ENCODE measurements at places on chromosomes 11 and 22.

DNA sequence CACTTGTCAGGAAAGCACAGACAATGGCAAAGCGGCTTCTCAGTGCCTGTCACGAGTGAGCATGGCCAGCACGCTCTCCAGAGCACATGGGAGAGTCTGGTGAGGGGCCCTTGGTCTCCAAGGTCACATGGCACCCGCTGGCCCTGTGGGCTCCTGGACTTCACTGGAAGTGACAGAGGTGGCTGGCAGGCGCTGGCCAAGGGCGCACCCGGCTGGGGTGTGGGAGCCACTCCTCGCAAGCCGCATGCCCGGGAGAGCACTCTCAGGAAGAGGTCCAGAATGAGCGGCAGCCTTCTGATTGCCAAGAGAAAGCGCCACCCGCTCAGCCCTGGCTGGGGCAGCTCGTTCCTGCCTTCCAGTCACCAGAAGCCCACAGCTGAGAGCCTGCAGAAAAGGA is 17.1 kb upstream of the MOB2 start:
- DNase-seq, result no peak

- DNase-seq, result no peak
These were observed 121.1 kb downstream of the KCNC1 start for GRCh38 chr11:17855531-17856290.

DNA sequence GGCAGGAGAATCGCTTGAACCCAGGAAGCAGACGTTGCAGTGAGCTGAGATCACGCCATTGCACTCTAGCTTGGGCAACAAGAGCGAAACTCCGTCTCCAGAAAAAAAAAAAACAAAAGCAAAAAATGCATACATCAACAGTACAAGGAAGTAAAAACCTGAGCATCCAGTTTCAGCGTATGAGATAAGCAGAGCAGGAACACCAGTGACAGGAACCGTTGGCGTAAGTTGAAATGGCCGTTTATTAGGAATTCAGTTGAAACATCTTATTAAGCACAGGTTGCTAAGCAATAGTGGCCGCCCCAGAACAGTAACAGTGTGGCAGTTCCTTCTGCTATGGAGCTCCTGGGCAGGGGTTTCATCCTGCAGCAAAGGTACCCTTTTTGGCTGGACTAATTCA is 4.0 kb upstream of the L3MBTL2 start:
- DNase-seq, result no peak

- no peak for DNase-seq
These were observed 115.0 kb upstream of the NARS2 start for GRCh38 chr11:78689585-78690153.

DNA sequence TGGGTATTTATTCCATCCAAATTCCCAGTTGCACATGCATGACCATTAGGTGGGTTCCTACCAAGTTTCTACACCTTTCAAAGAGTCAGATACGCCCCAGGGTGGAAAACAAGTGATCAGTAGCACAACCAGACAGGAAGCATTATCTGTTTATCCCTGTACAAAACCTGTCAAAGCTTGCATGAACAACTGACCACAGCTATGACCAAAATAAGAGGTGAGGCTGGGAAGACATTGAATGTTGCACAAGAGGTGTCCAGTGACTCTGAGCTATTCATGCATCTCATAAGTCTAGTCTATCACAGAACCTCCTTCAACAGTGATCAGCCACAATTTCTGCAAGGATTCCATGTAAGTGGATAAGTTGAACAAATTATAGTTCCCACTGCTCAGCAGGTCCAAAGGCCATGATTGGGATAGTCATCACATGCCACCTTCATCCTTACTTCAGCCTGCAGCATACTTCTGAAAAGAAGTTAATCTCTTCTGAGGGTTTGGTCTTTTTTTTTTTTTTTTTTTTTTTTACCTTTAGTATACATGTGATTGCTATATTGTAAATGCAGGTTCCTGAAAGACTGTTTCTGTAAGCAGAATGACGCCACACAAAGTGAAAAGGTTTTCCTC is 28.0 kb upstream of the TMEM45B start:
- DNase-seq, result no peak

- DNase-seq, result no peak
These were observed 18.4 kb downstream of the ZMAT5 start for GRCh38 chr22:29748248-29748893.

DNA sequence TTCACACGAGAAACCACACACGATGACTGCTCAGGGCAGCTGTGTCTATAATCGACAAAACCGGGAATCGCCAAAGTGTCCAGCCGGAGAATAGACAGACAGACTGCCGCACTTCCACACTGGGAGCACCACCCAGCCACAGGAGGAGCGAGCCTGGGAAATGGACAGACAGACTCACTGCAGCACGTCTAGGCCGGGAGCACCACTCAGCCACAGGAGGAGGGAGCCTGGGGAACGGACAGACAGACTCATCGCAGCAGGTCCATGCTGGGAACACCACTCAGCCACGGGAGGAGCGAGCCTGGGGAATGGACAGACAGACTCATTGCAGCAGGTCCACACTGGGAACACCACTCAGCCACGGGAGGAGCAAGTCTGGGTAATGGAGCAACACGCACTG is 137.2 kb downstream of the BRD1 start:
- DNase-seq, result no peak

- no peak for DNase-seq
These were observed 27.2 kb downstream of the SHANK3 start for GRCh38 chr22:50699756-50700386.

DNA sequence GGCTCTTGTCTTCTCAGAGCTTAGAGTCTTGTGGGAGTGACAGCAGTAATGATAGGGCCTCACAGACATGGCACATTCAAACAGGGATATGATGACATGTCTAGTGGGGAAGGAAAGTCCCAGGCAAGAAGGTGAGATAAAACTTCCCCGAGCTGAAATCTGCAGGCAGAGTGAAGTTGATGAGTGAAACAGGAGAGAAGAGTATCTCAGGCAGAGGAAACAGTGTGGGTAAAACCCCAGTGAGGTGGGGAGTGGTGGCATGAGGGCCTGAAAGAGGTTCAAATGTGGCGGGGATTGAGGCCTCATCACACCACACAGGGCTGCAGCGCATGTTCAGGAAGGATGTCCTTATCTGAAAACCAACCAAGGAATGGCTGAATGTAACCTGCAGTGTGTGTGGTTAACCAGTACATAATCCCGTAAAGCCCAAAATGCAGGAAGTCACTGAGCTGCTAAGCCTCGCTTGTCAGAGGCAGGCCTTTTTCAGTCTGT is 153.8 kb upstream of the E2F8 start:
- DNase-seq, result no peak

GRCh38 chr11:126268361-126268707 is 361 bp downstream of the SRPRA start:
- no peak for DNase-seq

- no peak for DNase-seq
These were observed 38.6 kb upstream of the CELSR1 start for GRCh38 chr22:46575911-46576555.

- no peak for DNase-seq
These were observed 73.7 kb downstream of the PHF21A start for GRCh38 chr11:46047520-46047919.
